Activated CD4-positive, alpha-beta T cell treated with anti-CD3 and anti-CD28 coated beads, Interleukin-2, amount 50 U/mL, for 24 hours (primary cell): ENCODE measurements at places on chromosomes 7 and 10.

GRCh38 chr7:48575516-48575915, 348.8 kb upstream of the CDC14C start:
- DNase-seq, result no peak

DNA sequence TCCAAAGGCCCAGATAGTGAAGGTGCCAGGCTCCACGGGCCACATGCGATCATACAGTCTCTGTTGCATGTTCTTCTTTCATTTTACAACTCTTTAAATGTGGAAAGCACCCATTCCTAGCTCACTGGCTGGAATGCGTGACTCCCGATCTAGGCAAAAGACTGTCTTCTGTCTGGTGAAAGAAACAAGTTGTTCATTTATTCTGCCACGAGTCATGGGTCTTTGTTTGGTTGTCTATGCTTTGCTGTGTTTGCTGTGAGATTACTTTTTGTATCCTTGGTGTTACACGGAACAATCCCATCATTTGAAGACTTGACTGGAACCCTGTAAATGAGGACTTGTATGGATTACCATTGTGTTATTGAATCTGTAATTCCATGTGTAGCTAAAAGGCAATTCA, 41.9 kb downstream of the NPVF start:
- no peak for DNase-seq

GRCh38 chr7:104978460-104978859, 35.5 kb upstream of the KMT2E start:
- no peak for DNase-seq

DNA sequence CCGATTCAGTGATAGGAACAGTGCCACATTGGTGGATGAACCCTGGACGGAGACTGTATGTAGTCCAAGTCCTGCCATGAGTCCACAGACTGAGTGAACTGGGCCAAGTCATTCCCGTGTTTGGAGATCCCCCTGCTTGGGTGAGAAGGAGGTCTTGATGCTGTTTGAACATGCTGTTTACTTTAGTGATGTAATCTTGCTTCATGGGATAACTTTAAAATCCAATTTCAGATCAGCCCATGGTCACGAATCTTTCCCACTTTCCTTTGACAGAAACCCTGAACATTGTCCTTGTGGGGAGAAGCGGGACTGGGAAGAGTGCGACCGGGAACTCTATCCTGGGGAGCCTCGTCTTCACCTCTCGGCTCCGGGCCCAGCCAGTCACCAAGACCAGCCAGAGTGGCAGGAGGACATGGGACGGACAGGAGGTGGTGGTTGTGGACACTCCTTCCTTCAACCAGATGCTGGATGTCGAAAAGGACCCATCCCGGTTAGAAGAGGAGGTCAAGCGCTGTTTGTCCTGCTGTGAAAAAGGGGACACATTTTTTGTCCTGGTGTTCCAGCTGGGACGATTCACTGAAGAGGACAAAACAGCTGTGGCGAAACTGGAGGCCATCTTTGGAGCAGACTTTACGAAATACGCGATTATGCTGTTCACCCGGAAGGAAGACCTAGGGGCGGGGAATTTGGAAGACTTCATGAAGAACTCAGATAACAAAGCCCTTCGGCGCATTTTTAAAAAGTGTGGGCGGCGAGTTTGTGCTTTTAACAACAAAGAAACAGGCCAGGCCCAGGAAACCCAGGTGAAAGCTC, 26.6 kb downstream of the GIMAP8 start:
- no peak for DNase-seq

DNA sequence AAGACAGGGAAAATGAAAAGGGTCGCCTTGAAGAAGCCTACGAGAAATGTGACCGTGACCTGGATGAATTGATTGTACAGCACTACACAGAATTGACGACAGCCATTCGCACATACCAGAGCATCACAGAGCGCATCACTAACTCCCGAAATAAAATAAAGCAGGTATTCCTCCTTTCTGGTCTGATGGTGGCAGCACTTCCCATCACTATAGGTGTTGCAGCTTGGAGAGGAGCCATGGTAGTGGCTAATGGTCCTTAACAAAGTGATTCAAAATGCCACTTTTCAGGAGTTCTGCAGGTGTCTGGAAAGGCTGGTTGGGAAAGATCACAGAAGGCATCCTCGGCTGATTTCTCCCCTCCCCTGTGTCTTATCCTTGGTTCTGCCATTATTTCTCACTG, 22.1 kb downstream of the EXOC4 start:
- DNase-seq, result no peak

- DNase-seq, result no peak
Observed at GRCh38 chr10:7436490-7437100, 25.8 kb upstream of the SFMBT2 start.

- no peak for DNase-seq
Observed at GRCh38 chr10:75630746-75631145, 199.3 kb downstream of the LRMDA start.

GRCh38 chr10:110643653-110644597, at the start of gene RBM20:
Gene RBM20, plus strand, starts transcription at chr10:110644336. Its CDS starts 119 bp downstream, at chr10:110644455.
- no peak for DNase-seq

- no peak for DNase-seq
Observed at GRCh38 chr7:20651960-20652544, 36.6 kb downstream of the ABCB5 start.

GRCh38 chr7:144834641-144835144, 1.2 kb downstream of the TPK1 start:
- DNase-seq, result peak; percentile 37

- DNase-seq, result no peak
Observed at GRCh38 chr10:21514818-21515351, 10.6 kb downstream of the SKIDA1 start.

GRCh38 chr10:12420530-12421120, 71.3 kb downstream of the CAMK1D start:
- no peak for DNase-seq

DNA sequence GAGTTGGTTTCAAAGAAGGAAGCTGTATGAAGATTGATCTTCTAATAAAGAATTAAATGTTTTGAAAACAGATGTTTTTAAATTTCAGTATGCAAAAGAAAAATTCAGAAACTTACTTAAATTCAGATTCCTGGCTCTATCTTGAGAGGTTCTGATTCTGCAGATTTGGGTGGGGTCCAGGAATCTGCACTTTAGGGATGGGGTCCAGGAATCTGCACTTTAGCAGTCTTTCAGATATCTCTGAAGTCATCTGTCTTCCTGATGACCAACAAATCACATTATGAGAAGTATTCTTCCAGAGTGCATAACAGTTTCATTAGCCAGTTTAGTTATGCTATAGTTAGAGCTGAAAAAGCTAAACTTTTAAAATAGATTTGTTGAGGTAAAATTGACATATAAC, 24.1 kb downstream of the ABRAXAS2 start:
- no peak for DNase-seq

- no peak for DNase-seq
Observed at GRCh38 chr7:1431226-1431625, 28.0 kb downstream of the MICALL2 start.

GRCh38 chr10:78559661-78560340, 509.0 kb upstream of the ZMIZ1 start:
- DNase-seq, result no peak

DNA sequence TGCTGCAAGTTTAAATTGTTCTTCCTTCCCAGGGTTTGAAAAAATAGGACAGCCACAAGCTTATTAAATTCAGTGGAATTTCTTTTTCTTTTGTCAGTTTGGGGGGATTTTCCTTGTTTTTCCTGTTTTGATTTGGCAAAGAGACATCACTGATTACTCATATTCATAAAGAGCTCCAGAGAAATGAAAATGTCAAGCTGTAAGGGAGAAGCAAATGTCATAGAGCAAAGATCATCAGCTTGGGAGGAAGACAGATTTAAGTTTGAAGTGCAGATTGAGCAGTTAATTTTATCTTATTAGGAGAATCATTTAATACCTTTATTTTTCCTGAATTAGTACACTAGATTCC, 255.8 kb upstream of the PHYHIPL start:
- DNase-seq, result no peak
